ENCODE measurements at places on chromosomes 1 and 21.

DNA sequence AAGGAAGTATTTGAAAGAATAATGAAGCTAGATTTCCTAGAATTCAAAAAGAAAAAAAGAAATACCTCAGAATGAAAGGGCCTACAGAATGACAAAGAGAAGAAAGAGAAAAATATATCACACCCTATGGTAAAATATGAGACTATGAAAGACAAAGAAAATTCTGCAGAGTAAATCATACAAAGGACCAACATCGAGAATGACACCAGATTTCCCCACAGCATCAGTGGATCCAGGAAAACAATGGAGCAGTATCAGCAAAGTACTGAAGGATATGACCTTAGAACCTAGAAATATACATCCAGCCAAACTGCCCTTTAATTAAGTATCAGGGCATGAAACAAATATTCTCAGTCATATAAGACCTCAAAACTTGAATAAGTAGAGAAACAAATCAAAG, 21.2 kb upstream of the IFNAR2 start:
- DNase-seq: no peak

DNA sequence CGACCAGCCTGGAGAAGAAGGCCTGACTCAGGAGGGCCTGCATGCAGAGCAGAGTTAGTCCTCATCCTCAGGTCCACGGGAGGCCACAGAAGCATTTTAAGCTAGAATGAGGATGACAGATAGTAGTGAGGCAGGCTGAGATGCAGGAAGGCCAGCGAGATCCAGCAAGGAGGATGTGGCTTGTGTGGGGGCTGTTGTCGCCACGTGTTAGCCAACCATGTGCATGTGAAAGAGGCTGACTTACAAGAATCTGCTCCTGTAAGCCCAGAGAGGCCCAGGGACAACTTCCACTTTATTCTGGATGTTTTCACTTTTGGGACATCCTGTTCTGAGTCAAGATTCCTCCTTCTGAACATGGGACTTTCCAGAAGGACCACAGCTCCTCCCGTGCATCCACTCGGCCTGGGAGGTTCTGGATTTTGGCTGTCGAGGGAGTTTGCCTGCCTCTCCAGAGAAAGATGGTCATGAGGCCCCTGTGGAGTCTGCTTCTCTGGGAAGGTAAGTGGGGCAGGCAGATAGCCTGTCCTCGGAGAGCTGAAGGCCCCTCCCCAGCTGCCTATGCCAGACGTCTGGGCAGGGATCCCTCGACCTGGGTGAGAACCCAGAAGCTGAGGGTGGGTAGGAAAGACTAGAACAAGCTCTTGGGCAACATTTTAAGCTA, at the start of gene SLAMF8:
TSS of gene SLAMF8 (plus strand) at position 433 of the 661 bp plus-strand sequence. CDS start at position 459, 26 bp downstream.
- peak; percentile 55 for DNase-seq

DNA sequence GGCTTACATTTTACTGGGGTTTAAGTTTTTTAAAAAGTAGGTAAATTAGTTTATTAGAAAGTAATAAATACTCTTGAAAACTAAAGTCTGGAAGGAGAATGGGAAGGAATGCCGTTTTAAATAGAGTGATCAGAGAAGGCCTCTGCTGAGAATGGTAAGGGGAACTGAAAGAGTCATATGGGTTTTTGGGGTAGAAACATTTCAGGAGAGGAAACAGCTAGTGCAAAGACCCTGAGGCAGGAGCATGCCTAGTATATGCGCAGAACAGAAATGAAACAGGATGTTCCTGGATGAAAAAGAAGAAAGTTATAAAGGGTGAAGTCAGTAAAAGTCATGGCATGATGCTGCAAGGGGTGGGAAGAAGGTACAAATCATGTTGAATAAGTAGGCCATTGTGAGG, 38.9 kb downstream of the ZC3H11B start:
- DNase-seq: no peak

GRCh38 chr1:107272321-107272720, 131.5 kb downstream of the NTNG1 start:
- DNase-seq: no peak

- no peak for DNase-seq
Measured at GRCh38 chr21:42096566-42096965, 25.4 kb downstream of the UMODL1 start.

- no peak for DNase-seq
Measured at GRCh38 chr1:210272666-210273065, 40.1 kb downstream of the SERTAD4 start.

- no peak for DNase-seq
Measured at GRCh38 chr1:245609354-245610150, 454.8 kb downstream of the KIF26B start.

DNA sequence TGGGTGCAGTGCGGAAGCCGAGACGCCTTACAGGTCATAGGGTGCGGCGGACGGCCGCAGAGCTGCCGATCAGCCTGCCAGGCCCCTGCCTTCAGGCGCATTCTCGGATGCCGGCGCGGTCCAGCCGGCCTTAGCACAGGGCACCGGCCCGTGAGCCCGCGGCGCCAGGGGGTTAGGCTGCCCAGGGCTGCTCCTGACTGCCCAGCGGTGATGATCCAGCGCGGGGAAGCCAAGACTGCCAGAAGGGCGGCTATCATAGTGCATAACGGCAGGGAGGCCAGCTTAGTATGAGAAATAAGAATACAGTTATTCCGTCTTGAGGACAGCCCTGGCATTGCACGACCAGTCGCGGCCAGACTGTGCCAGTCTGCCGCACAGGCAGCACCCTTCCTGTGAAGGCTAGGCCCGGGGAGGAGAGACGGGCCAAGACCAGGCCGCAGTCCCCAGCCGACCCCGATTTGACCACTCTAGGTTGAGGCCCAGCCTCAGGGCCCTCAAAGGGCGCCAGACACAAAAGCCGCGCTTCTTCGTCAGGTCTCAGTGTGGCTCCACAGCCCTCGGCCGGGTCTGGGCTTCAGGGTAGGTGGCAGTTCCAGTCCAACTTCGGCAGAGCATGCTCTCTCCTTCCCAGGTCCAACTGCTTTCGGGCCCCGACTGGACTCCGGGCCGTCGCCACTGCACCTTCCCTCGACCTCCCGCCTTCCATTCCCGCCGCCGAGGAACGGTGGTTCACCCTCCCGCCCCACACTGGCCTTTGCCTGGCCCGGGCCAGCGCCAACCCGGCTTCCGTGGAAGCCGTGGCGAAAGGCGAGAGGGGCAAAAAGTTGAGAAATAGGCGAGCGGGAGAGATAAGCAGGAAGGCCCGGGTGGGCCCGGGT, 829 bp downstream of the ALX3 start:
- DNase-seq: no peak

DNA sequence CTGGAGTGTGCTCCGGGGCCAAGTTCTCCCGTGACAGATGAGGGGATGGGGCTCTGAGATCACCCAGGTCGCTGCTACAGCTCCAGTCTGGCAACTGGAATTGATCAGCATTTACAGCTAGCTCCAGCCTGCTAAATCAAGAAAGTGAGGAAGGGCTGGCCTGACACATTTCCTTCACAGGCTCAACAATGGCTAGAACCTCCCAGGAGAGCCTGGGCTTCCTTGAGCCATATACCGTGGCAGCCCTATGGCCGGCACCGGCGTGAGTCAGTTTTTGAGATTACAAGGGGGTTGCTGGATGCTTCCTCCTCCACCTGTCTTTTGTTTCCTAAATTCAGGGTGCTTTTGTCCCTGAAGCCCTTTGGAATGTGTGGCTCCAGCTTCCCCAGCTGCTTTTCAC, 104.2 kb downstream of the ETS2 start:
- no peak for DNase-seq
